ENCODE measurements at places on chromosomes 5 and 9.

- DNase-seq = no peak
Observed at GRCh38 chr5:180365829-180366228, 12.7 kb upstream of the GFPT2 start.

GRCh38 chr5:131068076-131068475, 97.0 kb downstream of the HINT1 start:
- no peak for DNase-seq

- DNase-seq = no peak
Observed at GRCh38 chr9:128190013-128190412, 1.4 kb downstream of the CIZ1 start.

- DNase-seq = no peak
Observed at GRCh38 chr5:133531594-133531993, 80.7 kb downstream of the FSTL4 start.

DNA sequence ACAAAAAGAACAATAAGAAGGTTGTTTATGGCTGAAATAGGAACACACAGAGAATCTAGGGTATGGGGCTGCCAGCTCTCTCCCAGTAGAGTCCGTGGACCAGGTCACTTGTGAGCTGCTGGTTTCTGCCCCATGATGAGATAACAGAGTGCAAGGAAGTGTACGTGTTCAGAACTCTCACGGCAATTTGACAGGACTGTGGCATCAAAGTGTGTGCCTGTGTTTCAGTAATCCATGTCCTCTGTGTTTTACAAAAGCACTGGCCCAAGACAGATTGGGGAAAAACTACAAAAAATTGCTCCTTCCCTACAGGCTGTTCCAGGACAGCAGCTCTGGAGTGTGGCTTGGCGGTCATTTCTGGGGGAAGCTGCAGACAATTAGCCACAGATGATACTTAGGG, 184.6 kb downstream of the AUH start:
- DNase-seq = no peak

- DNase-seq = peak; percentile 5
Observed at GRCh38 chr9:77647267-77648233, 572 bp downstream of the GNA14 start.

- DNase-seq = no peak
Observed at GRCh38 chr5:58545912-58546311, 37.0 kb upstream of the RAB3C start.

- peak; percentile 55 for DNase-seq
Observed at GRCh38 chr5:154755361-154756008, at the start of gene LARP1. LARP1 (plus strand) TSS chr5:154755377; CDS start chr5:154755758, 381 bp downstream.

- DNase-seq = no peak
Observed at GRCh38 chr5:178499352-178499751, 90.8 kb downstream of the COL23A1 start.

- DNase-seq = no peak
Observed at GRCh38 chr5:52838326-52839015, 50.8 kb downstream of the ITGA1 start.

DNA sequence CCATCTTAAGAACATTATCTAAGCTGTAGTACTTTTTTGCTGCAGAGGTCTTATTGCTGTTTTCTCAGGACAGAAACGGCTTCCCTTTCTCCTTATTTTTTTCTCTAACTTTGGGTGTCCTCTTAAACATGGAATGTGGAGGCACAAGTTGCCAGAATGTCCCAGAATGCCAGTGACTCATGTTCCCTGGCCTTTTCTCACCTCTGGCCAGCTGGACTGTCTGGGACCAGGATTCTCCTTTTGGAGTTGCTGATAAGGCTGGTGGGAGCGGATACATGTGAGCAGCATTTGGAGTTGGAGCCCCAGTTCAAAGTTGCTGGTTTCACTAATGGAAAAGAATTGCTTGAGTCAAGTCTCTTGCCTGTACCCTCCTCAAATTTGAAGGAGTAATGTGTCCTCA, 112.8 kb downstream of the ARHGAP26 start:
- DNase-seq = no peak

GRCh38 chr9:129202613-129203555, 24.8 kb upstream of the IER5L start:
- DNase-seq = peak; percentile 89

DNA sequence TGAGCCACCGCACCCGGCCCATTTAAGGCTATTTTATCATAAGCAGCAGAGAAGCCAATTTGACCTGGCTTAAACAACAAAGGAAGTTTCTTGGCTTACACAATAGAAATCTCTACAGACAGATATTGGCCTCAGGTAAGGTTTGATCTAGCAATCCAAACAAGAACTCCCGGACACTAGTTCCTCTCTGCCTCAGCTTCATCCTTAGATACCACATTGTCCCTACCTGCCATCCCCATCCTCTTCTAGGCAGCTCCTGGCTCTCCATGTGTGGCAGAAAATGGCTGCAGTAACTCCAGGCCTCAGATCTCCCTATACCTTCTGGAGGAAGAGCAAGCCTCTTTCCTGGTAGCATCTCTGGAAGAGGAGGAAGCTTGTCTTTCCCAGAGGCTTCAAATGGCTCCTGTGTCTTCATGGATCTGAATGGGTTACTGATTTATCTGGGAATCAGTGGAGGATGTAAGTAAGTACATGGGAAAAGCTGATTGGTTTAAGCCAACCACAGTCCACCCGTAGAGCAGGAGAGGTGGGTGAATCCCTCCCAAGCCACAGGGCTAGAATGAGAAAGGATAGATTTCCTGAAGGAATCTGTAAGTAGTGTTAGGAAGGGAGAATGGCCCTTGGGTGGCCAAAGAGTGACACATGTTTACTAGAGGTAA, 26.7 kb upstream of the AOPEP start:
- no peak for DNase-seq

GRCh38 chr9:68869022-68869421, 144.9 kb downstream of the PRKACG start:
- DNase-seq = no peak

DNA sequence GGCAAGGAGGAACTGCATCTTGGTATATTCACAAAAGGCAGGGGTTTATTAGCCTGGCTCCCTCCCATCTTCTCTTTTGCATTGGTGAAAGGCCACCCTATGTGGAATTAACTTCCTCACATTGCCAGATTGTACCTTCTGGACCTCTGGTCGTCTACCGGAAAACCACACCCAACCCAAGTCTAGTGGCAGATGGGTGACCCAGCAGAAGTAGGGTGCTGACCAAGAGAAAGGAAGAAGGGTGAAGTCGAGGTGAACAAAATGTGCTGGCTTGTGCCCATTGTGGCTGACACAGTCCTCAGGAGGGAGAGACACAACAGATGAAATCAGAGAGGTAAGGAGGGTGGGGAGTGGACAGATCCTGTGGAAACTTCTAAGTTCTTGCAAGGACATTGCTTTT, 39.8 kb upstream of the DAP start:
- DNase-seq = no peak

DNA sequence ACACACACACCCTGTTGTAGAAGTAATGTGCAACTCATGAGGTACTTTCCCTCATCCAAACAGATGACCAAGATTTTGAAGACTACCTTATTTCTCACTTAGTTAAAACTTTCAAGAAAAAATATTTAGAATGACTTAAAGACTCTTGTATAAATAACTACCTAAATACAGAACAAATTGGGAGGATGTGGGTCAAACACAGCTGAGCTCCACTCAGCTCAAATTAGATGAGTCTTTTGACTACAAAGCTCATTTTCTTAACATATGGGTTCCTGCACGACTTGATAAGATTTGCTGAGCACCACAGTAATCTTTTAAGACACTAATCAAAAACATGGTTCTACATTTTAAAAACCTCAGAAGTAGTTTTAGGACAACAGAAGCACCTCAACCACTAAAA, 8.9 kb downstream of the MTX3 start:
- DNase-seq = no peak

GRCh38 chr5:113909782-113910181, 396.3 kb downstream of the YTHDC2 start:
- no peak for DNase-seq

GRCh38 chr9:33117796-33118195, 41.3 kb upstream of the SMU1 start:
- no peak for DNase-seq

- DNase-seq = no peak
Observed at GRCh38 chr9:109478051-109478563, 20.0 kb downstream of the PTPN3 start.

- DNase-seq = peak; percentile 45
Observed at GRCh38 chr9:137077010-137077747, at the start of gene UAP1L1. UAP1L1 (plus strand) TSS chr9:137077517; CDS start chr9:137077533, 16 bp downstream.

DNA sequence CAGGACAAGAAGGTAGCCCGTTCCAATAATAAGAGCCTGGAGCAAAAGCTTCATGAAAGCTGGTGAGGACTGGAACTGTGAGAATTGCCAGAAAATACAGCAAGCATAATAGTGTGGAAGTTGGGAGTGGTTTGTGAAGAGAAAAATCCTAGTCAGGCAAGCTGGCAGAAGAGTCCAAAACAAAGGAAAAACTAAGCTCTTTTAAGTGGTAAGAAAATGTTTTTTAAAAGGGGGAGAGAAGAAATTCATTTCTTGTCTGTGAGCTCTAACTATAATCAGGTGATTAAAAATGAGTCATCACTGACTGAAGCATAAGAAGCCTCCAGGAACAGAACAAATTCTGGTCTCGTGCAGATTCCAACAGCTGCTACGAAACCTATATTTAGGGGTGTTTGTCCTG, 102.6 kb downstream of the CAAP1 start:
- no peak for DNase-seq

GRCh38 chr5:126809916-126810315, 33.0 kb downstream of the LMNB1 start:
- no peak for DNase-seq

DNA sequence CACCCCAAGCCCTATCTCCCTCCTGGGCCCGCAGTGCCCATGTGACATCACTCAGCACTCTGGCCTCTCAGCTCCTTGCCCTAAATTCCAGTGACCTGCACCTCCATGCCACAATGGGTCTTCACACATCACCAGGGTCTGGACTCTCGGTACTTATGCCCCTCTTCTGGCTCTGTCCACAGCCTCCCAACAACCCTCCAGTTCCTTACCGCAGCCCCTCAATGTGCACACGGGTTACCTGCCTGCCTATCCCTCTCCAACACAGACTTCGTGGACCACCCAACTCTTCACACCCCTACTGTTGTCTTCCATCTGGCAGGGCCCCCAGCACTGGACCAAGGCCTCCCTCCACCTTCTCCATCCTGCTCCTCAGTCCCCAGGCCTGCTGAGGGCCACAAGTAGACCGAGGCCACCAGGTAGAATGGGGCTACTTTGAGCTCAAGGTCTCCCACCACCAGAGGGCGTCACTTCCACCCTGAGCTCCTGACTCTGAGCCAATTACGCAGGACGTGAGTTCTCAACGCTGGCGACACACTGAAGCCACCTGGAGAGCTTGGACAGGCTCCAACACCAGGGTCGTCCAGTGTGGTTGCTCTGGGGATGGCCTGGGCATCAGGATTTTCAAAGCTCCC, 172.1 kb downstream of the GABBR2 start:
- DNase-seq = no peak

DNA sequence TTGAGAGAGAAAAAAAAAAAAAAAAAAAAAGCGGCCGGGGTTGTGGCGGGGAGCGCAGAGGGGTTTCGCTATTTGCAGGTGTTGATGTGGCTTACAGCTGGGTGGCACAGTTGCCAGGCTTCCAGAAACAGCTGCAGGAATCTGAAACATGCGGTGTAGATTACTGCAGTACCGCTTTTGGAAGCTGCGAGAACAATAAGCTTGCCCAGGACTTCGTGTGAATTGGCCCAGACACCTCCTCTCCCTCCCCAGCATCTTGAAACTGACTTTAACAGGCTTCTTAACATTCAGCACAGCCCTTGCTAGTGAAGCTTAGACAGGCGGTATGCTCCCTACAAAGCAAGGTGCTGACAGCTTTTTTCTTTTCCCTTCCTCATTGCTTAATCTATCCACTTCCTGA, 104.0 kb downstream of the ATP10B start:
- no peak for DNase-seq

DNA sequence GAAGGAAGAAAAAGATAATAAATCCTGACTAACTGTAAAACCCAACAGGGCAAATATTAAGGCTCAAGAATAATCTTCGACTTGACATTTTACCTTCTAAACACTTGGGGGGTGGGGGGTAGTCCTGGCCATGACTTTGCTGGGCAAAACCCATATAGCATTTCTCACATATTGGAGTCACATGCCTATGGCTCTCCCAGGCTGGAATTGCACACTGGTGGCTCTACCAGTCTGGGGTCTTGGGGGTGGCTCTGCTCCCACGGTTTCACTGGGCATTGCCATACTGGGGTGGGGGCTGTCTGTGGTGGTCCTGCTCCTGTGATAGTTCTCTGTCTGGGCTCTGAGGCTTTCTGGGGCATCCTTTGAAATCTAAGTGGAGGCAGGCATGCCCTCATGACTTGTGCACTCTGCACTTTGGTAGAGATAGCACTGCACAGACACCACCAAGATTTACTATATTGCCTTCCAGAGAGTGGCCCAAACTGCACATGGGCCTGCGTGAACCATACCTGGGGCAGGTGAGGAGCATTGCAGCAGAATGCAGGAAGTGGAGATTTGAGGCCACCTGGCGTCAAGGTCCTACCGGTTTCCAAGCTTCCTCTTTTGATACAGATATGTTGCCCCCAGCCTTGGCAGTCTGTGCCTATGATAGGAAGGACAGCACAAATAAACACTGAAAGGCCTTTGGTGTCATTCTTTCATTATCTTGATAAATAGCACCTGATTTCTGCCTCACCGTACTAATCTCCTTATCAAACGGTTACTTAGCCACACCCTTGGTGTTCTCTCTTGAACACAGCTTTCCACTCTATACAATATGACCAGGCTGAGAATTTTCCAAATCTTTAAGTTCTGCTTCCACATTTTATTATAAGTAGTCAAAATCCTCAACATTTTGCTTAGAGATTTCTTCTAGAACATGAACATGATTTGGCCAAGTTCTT, 29.8 kb downstream of the BAAT start:
- no peak for DNase-seq

DNA sequence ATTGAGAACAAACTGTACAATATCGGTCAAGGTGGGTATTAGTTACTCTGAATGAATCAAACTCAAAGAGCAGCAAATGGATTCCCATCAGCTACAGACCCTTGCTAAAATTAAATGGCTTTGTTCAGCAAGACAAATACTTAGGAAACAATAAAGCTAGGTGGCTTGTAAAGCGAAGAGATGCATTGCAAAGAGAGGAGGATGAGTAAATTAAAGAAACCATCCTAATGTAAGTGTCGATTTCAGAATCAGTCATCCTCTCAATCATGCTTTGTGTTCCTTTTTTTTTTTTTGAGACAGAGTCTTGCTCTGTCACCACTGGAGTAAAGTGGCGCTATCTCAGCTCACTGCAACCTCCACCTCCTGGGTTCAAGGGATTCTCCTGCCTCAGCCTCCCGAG, 359.2 kb upstream of the ZNF462 start:
- DNase-seq = no peak

GRCh38 chr5:31469886-31470285, 62.0 kb downstream of the DROSHA start:
- no peak for DNase-seq

GRCh38 chr5:142881076-142881783, 111.1 kb downstream of the ARHGAP26 start:
- DNase-seq = no peak

DNA sequence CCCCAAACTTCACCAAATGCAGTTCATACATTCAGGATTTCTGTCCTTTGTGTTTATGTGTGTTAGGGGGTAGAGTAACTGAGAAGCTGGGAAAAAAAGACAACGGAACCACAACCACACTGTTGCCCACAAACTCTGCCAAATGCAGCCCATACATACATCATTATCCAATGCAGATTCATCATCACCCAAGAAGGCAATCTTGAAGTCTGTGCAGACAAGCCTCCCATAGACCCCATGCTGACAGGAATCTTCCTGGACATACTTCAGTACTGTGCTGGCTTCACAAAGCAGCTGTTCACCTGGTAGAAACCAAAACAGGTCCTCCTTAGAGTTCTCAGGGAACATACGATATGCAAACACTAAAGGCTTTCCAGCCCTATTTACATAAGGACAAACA, 38.9 kb downstream of the MTMR12 start:
- DNase-seq = no peak

GRCh38 chr9:136519263-136520052, 26.4 kb downstream of the NOTCH1 start:
- DNase-seq = no peak
